NCI-H2081 treated with DMSO at 0.1 percent for 48 hours (cell line): ENCODE measurements at places on chromosomes 7 and 10.

GRCh38 chr7:47326808-47327207 is 255.1 kb downstream of the TNS3 start:
- no peak for DNase-seq

GRCh38 chr10:57786331-57786730 is 481.4 kb downstream of the IPMK start:
- no peak for DNase-seq

DNA sequence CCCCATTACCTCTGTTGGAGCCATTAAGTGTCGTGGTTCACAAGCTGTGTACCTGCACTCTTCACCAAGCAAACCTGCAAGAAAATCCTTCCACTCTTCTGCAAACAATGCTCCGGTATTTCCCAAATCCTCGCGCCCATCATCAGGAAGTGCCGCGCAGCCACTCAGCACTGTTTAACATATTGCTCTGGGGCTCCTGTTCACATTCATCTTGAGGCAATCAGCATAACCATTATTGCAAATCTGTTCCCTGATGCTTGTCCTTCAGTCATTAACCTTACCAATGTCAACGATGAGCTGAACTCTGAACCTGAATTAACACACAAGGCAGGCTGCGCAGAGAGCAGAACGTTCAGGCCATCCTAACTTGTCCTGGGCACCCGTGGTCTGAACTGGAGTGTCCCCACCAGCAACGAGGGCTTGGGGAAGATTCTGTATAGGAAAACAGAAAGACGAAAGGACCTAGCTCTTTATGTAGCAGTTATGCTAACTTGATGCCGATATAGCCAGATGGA is 751.4 kb upstream of the AUTS2 start:
- no peak for DNase-seq

DNA sequence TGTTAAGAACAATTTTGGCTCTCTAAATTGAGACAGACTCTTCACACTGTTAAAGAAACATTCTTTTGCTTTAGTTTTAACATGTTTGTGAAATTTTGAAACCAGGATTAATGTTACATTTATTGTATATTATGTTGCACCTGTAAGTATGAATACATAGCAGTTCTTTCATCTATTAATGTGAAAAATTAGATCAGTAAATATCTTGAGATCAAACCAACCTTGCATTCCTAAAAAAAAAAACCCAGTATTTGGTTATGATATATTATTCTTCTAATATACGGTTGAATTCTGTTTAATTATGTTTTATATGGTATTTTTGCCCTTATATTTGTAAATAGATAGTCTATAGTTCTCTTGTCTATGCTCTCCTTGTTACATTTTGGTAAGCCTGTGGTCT is 219.4 kb downstream of the BMPER start:
- no peak for DNase-seq
